ENCODE measurements at places on chromosomes 16 and 17.

GRCh38 chr17:67675481-67675880 is 42.3 kb upstream of the NOL11 start:
- no peak for DNase-seq

GRCh38 chr16:87961623-87962022 is 10.4 kb downstream of the BANP start:
- DNase-seq = no peak

GRCh38 chr16:22971346-22971924 is 157.5 kb downstream of the HS3ST2 start:
- DNase-seq = no peak

GRCh38 chr16:56294014-56294413 is 102.7 kb downstream of the GNAO1 start:
- DNase-seq = no peak

DNA sequence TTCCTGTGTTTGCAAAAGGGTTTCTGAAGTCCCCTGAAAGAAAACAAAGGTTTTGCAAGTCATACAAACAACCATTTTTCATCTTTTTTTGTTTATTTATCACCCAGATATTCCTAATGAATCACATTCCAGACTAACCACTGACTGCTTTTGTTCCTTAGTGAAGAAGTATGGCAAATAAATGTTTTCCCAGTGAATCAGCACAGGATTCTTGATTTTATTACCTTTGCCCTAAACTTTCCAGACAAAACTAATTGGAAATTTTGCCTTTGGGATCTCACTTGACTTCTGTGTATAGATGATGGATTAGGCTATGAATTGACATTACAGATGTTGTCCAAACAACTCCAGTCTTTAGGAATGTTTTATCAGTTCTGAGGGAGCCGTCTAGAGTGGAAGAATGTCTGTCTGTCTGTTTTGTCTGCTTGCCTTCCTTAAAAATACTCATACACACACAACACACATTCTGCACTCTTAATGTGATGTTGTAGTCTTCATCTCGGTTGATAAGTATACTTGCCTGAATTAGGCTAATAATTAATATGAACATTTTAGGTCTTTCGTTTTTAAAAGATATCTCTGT is 48.9 kb downstream of the VMP1 start:
- no peak for DNase-seq

DNA sequence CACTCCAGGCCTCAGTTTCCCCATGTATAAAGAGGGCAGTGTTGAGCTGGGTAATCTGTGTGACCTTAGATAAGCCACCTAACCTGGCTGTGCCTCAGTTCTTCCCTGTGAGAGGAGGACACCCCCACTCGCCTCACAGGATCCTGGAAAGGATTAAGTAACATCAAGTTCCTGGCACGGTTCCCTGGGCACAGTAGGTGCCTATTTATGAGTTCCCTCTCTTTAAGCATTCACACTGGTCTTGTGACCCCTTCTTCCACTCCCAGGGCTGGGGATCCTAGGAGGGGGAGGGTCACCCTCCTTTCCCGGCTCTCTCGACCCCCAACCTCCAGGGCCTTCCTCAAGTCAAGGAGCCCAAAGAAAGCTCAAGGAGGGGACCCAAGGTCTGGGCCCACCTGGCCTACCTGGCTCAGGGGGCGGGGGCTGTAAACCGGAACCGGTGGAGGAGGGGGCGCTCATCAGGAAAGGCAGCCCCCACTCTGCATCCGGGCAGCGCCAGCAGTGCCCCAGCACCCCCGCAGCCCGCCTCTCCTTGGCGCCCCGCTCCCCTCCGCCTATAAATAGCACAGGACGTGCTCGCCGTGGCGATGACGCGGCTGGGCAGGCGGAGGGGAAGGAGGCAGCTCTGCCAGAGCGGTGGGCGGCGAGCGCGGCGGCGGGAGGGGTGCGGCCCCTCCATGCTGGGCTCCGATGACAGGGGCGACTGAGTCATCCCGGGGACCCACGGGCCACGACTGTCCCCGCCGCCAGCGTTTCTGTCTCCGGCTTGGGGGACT is 9.4 kb downstream of the RPL19 start:
- peak; percentile 74 for DNase-seq

- no peak for DNase-seq
Measured at GRCh38 chr16:85286066-85286831, 174.0 kb upstream of the CIBAR2 start.

- DNase-seq = no peak
Measured at GRCh38 chr17:14355556-14355955, 54.7 kb downstream of the HS3ST3B1 start.

DNA sequence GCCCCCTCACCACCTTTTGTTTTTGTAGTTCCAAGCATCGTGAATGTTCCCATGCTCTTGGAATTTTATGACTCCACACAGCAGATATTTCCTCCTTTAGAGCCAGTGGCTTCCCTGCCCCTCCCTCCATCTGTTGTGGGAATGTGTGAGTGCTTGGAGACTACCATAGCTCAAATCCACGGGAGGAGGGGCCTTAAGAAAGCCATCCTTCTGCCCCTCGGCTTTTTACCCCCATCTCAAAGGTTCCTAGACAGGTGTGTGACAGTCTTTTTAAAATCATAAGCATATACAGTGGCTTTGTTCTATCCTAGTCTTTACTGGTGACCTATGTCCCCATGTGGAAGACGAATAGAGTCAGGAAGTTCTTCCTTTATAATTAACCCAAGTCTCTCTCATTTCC is 47.2 kb downstream of the YPEL2 start:
- no peak for DNase-seq

DNA sequence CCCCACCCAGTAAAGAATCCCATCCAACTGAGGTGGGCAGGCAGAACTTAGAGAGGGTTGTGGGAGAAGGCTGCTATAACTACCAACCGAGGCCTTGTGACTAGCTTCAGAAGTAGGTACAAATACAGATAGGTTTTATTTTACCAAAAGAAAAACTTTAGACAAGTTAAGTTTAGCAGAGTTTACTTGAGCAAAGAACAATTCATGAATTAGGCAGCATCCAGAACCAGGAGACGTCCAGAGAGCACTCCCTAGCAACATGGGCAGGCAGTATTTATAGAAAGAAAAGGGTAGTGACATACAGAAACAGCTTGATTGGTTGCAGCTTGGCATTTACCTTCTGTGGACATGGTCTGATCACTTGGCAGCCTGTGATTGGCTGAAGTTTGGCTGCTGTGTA is 42.1 kb downstream of the SLFN5 start:
- DNase-seq = no peak

GRCh38 chr17:34596920-34597319 is 17.5 kb downstream of the TMEM132E start:
- no peak for DNase-seq

DNA sequence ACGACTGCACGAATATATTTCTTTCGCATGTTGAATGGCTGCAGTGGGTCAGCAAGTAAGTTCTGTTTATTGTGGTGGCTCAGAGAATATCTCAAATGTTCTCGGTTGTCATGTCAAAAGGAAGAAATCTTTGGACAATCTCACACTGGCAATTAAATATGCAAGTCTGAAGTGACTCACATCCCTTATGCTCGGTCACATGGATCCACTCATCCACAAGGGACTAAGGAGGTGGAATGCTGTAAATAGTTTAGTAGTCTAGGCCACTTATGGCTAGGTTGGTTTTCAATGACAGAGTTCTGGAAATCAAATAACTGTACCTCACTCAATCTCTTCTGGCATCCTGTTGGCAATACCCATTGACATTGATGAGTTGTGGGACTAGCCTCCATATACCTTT is 33.0 kb upstream of the PMP22 start:
- no peak for DNase-seq

- DNase-seq = no peak
Measured at GRCh38 chr17:44132275-44132821, 8.9 kb upstream of the HDAC5 start.

DNA sequence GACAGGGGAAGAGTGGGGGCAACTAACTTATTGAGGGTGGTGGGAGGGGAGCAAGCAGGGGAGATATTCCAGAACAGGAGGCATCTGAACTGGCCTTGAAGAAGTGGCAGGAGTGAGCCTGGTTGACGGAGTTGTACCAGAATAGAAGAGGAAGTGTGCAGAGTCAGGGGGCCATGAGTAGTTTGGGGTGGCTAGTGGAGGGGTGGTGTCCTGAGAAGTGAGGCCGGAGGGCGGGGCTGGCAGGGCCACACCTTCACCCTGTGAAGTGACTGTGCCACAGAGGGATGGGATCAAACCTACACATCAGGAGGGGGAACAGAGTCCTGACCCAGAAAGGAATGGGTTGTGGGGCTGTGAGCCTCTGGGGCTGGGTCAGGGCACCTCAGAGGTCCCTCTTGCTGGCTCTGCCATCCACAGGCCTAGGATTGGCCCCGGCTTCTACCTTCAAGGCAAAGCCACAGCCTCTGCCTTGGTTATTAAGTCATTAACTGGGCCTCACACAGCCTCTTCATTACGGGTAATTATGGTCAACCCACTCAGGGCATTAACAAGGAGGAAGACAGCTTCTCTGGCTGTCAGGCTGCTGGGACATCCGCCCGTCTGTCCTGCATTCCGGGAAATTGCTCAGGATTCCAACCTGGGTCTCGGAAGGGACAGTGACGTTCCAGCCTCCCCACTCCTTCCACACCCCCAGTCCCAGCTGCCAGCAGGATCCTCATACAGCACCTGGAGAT is 12.7 kb downstream of the SPNS2 start:
- no peak for DNase-seq

- no peak for DNase-seq
Measured at GRCh38 chr17:61152898-61153297, 246.7 kb upstream of the TBX2 start.

Data from activated CD8-positive, alpha-beta memory T cell treated with anti-CD3 and anti-CD28 coated beads for 1 hour (primary cell).